A549 treated with RU486 at 1 μM for 4 hours (cell line): ENCODE measurements at places on chromosomes 13 and 19. TPM values are rescaled to one million over a fixed set of nuclear protein-coding genes. Genes with fewer than 3 reads are reported as not detected.

MAST1 gene
- total RNA-seq, result 1.1 to 2.5 TPM (median 1.6 TPM) in 5 replicates

CCNE1 gene
- total RNA-seq, result 22.5 to 26.7 TPM (median 24.9 TPM) in 5 replicates

LYPD4 gene
- total RNA-seq, result not detected in 5 replicates

TNNT1 gene
- 116 to 151 TPM (median 125 TPM) in 5 replicates for total RNA-seq

NLRP7 gene
- not detected in 5 replicates for total RNA-seq

CGB5 gene
- 0.90 to 1.4 TPM (median 1.1 TPM) in 5 replicates for total RNA-seq

CABP5 gene
- total RNA-seq, result not detected in 5 replicates

MEIOSIN gene
- 0.06 to 0.10 TPM (median 0.08 TPM) in 3 of 5 replicates, not detected in the others for total RNA-seq

OR10H1 gene
- total RNA-seq, result not detected in 5 replicates

PLPP2 gene
- 76.7 to 118 TPM (median 109 TPM) in 5 replicates for total RNA-seq
